Fibroblast of the aortic adventitia (primary cell): ENCODE measurements at places on chromosomes 16 and 17. TPM values are rescaled to one million over a fixed set of nuclear protein-coding genes. Genes with fewer than 3 reads are reported as not detected.

Gene NPIPB2
- total RNA-seq, result 0.63 and 1.6 TPM in 2 replicates

Gene VASN
- 130 and 136 TPM in 2 replicates for total RNA-seq

Gene PGAP3
- 9.7 and 11.1 TPM in 2 replicates for total RNA-seq

Gene CA7
- not detected in 2 replicates for total RNA-seq

Gene ATAD5
- 2.1 and 10.4 TPM in 2 replicates for total RNA-seq

Gene TEX19
- total RNA-seq, result not detected in 2 replicates

Gene HYDIN
- total RNA-seq, result 0.65 and 1.5 TPM in 2 replicates

Gene SDR42E1
- under 0.01 and 0.08 TPM in 2 replicates for total RNA-seq

Gene PRR35
- total RNA-seq, result not detected in 2 replicates

Gene LRRC75A
- 3.6 and 6.1 TPM in 2 replicates for total RNA-seq

Gene WNT3
- total RNA-seq, result 0.63 and 0.65 TPM in 2 replicates

Gene CTRB2
- total RNA-seq, result not detected in 2 replicates

Gene SMIM36
- total RNA-seq, result not detected in 2 replicates

Gene PRR29
- total RNA-seq, result 0.99 and 1.4 TPM in 2 replicates

Gene C17orf78
- total RNA-seq, result not detected in 2 replicates

Gene MGAT5B
- total RNA-seq, result 0.18 and 0.74 TPM in 2 replicates
